ENCODE measurements at places on chromosomes 3 and 15.

GRCh38 chr15:73518180-73518862 is 75.4 kb downstream of the REC114 start:
- no peak for DNase-seq

DNA sequence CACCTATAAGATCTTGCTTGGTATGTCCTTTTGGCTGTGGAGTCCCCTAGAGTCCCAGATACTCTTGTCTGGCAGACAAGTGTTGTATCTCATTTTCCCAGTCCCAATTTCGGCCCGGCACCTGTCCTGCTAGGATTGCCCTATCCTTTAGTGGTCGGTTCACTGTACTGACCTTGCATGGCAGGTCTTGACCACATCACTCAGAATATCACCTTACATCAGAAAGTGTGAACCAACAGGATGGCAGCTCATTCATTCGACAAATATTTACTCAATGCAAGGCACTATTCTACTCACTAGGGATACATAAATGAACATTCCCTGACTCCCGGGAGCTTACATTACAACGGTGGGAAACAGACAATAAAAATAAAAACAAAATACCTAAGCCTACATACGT is 5.7 kb upstream of the CCDC80 start:
- no peak for DNase-seq

GRCh38 chr3:27340534-27340933 is 28.6 kb downstream of the NEK10 start:
- DNase-seq = no peak

- no peak for DNase-seq
Measured at GRCh38 chr15:64152507-64153387, 1.2 kb downstream of the SNX22 start.

GRCh38 chr3:118801899-118802298 is 232.7 kb downstream of the IGSF11 start:
- no peak for DNase-seq

- DNase-seq = no peak
Measured at GRCh38 chr15:82020625-82021394, 25.0 kb downstream of the MEX3B start.

GRCh38 chr3:156132313-156132712 is 11.9 kb downstream of the KCNAB1 start:
- no peak for DNase-seq

DNA sequence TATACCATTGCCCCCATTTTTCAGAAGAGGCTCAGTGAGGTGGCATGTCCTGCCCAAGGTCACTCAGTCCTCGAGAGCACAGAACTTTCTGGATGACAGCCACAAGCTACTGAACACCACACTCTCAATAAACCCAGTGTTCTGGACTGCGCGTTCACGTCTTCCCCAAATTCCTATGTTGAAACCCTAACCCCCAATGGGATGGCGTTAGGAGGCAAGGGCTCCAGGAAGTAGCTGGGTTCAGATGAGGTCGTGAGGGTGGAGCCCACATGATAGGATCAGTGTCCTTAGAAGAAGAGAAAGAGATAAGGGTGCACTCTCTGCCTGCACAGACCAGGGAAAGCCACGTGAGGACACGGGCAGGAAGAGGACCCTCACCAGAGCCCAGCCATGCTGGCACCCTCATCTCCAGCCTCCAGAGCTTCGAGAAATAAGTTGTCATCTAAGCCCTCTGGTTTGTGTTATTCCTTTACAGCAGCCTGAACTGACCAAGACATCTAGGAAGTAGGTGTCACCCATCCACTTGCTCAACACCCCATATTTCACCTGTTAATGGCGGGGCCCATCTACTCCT is 324.0 kb downstream of the UACA start:
- DNase-seq = no peak

DNA sequence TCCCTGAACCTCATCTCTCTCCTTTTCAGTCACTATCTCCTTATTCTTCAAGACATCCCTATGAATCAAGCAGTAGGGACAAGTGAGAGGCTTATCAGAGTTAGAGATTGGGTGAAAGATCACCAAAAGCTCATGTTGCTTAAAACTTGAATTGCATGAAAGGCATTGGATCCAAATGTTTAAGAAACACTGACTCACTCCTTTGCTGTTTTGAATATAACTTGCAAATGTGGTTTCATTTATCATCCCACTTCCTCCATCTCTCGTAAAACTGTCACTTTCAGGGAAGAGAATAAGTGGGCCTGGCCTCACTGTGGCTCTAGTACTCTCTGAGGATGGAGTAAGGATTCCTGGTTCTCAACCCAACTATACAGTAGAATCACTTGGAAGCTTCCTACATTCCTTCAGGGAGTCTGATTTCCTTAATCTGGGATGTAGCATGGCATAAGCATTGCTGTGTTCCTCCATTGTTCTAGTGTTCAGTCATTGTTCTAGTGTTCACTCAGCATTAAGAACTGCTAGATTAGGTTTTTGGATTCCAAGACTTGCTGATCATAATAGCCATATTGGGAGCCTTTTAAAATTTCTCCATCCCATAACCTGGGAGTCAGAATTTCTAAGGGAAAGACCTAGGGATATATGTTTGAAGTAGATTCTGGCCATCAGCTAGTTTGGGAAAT is 171.8 kb downstream of the TMEM108 start:
- DNase-seq = no peak

DNA sequence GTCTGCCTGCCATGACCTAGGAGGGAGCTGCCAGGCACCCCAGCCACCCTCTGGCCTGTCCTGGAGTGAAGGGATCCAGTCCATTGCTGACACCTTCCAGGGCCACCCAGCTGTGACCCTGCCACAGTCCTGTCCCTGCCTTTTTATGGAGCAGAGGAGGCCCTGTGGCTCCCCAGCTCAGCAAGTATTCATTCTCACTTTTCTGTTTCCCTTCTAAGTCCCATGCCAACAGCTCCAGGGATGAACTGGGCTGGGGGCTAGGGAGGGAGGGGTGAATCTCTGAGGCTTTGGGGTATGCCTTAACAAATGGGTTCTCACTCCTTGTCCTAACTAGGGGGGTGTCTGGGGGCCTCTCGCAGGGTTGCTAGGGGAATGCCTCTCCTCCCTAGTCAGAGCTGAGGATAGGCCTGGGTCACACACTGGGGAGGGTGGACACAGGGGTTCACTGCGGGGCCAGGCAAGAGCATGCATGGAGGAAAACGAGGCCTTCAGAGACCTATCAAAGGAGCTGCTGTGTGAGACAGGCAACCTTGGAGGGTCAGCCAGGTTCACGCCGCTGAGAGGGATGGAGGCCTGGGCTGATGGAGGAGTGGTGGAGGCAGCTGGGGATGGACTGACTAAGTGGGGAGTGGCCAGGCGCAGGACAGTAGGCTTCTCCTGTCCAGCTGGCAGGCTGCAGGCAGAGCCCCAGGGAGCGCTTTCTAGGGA is 31.8 kb downstream of the EPHB3 start:
- no peak for DNase-seq

- no peak for DNase-seq
Measured at GRCh38 chr3:83003917-83004316, 1242.5 kb upstream of the GBE1 start.

Measured in GM12864 (cell line).